ENCODE measurements at places on chromosomes 7 and 10.

- DNase-seq, result no peak
These were observed 207.0 kb downstream of the SUGCT start for GRCh38 chr7:40341836-40342235.

DNA sequence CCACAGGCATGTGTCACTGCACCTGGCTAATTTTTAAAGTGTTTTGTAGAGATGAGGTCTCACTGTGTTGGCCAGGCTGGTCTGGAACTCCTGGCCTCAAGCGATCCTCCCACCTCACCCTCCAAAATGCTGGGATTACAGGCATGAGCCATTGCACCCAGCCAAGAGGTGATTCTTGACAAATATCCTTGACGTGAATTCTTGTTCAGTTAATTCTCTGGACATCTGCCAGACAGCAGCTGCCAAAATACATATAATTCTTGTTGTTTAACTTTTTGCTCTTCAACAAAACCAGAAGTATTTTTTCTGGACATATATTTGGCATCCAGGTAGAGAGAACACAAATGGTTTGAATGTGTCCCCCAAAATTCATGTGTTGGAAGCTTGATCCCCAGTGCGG, 3.2 kb downstream of the ACADSB start:
- DNase-seq, result no peak

DNA sequence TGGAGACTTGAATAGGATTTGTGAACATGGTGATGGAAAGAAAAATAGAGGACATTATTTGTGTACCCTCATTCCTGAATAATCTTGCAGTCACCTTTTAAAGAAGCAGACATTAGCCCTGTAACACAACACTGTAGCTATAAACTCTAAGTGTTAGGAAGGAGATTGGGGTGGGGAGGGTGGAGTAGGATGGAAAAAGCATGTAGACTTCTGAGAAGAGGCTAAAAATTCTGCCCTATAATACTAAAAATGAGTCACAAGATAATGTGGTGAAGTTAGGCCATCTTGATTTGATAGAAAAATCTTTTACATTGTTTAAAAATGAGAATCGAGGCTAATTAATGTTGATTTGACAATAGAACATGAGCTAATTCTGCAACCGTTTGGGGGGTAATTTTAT, 128.8 kb downstream of the LCOR start:
- no peak for DNase-seq

DNA sequence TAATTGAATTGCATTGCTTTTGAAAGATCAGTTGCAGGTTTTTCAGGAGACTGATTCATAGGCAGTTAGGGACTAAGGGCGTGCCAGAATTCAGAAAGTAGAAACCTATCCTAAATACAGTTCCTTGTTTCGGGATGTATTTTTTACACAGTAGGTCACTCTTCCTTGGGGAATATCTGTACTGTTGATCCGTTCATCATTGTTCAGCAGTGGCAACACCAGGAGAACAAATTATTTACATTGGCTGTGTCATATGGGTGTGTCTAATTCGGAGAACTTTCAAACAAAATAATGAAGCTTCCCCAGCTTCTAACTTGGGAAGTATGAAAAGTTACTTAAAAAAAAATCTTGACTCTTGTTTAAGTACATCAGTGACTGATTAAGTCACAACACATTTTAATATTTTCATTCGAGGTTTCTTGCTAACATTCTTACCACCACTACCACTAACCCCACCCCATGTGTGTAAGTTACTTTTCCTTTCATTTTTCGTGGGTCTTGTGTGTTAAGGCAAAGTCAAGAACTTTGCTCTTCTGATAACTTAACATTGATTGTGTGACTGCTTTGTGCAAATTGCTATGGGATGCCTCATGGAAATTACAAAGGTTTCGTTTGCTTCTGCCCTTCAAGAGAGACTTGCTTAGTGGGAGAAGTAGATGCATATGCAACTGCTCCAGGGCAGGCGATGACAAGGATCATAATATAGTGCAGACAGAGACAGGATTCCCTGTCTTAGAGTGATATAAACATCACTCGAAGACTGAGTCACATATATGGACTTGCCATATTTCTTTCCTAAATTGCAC, 43.8 kb upstream of the RPA3 start:
- no peak for DNase-seq

- DNase-seq, result no peak
These were observed 129.7 kb downstream of the SEMA3E start for GRCh38 chr7:83519240-83519639.

GRCh38 chr10:132537684-132538001, at the start of gene INPP5A:
Gene INPP5A (plus strand): TSS chr10:132537787. CDS start chr10:132538097, 310 bp downstream.
- DNase-seq, result no peak

GRCh38 chr7:40824461-40824860, 689.7 kb downstream of the SUGCT start:
- DNase-seq, result no peak

DNA sequence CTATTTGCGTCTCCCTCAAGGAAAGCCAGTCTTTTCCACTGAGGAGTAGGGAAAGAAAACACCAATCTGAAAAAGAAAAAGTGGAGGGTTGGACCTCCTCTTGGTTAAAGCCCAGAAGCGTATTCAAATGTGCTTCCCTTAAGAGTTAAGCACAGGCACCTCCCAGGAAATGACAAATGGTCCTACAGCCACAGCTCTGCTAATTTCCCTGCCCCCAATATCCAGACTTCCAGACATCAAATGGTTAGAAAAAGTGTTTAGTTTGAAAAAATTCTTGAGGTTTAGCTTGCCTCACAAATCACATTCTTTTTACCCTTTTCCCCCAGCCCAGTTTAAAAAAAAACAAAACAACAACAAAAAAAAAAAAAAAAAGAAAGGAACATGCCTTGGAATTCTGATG, 19.0 kb upstream of the COL1A2 start:
- DNase-seq, result no peak

DNA sequence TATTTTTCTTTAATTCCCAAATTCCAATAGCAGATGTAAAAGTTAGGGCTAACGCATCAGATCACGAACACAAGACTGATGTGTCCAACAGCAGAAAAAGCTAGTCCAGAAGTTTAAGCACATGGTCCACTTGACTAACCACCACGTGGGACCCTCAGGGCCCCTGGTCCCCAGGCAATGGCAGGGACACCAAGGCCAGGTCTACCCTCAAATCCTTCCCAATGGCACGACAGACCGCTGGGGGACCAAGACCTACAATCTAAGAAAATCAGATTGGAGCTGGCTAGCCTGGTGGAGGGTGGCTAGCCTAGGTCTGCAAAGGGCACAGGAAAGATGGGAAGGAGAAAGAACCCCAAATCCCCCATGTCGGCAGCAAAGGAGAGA, 1.5 kb downstream of the GIGYF1 start:
- no peak for DNase-seq

DNA sequence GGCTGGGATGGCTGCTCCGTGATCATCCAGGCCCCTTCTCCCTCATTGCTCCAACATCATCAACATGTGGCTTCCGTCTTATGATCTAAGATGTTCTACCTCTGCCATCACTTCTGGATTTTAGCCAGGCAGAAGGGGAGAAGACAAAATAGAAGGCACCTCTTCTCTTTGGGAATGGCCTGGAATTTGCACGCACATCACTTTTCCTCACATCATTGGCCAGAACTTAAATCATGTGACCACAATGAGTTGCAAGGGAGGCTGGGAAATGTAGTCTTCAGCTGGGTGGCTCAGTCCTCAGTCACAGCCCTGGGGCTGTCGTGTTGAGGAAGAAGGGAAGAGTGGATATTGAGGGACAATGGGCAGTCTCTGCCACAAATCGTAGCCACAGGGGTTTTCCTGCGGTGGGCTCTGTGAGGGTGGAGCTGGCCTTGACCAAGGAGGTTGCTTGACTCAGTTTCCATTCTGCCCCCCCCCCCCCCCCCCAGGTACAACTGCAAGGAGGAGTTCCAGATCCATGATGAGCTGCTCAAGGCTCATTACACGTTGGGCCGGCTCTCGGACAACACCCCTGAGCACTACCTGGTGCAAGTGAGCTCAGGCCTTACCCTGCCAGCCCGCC, 50.3 kb downstream of the PALD1 start:
- DNase-seq, result no peak

GRCh38 chr7:3154881-3155494, 111.3 kb upstream of the CARD11 start:
- no peak for DNase-seq

- DNase-seq, result no peak
These were observed 22.6 kb downstream of the PALS2 start for GRCh38 chr7:24595671-24596418.

GRCh38 chr7:55623617-55624016, 51.3 kb upstream of the VOPP1 start:
- no peak for DNase-seq

GRCh38 chr7:36755484-36755883, 31.2 kb upstream of the AOAH start:
- no peak for DNase-seq

DNA sequence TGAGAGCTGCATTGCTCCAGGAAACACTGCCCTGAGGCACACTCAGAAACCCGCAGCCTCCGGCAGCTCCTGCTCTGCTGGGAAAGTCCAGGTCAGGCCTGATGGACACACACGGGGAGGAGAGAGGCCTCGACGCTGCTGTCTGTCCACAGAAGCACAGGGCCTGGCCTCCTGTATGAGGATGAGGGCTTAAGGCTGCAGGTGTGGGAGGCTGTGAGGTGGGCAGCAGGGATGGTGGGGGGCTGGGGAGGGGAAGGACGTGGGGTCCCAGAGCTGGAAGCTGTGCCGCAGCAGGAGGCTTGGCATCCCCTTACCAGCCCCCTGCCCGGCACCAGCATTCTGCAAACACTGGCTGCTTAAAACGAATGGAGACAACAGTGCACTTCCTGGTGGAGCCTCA, 186.2 kb downstream of the DNAJB6 start:
- DNase-seq, result no peak

DNA sequence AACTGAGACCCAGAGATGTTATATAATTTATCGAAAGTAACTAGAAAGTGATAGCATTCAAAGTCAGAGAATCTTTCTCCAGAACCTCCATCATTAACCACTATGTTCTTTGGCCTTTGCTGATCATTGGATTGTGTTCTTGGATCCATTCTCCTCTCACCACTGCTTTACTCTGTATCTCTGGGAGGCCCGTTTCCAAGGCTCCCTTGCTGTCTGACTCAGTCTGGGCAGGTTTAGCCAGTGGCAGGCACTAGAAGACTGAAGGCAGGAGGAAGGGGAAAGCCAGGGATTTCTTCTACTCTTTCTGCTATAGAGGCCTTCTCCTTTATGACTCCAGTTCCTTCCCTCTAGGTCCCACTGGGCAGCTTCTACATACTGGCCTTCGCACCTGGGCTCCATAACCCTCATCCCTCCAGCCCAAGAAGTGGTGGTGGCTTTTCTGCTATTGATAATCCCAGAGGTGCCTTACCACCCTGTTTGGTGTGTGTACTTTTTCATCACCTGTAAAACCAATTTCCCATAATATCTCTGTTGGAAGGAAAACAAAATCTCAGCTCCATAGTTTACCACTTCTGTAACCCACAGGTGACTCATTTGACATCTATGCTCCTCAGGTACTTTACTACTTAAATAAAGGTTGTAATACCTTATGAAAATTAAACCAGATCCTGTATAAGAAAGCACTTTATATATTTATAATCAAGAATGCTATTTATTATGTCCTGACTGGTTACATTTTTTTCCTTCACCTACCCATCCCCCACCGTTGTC, 36.0 kb downstream of the BCAP29 start:
- no peak for DNase-seq

- DNase-seq, result no peak
These were observed 5.2 kb downstream of the MTG1 start for GRCh38 chr10:133399123-133399601.

DNA sequence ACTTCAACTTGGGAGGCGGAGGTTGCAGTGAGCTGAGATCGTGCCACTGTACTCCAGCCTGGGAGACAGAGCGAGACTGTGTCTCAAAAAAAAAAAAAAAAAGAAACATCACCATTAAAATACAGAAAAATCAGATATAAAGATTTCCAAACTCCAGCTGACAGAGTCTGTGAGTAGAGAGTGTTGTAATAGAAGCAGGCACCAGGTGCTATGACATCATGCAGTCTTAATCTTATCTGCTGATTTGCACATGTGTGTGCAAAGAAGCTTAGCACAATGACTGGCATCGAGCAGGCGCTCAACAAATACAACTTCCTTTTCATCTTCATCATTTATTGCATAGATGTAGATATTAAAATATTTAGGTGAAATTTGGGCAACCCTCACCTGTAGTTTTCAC, 92.2 kb downstream of the PRKCQ start:
- DNase-seq, result no peak

DNA sequence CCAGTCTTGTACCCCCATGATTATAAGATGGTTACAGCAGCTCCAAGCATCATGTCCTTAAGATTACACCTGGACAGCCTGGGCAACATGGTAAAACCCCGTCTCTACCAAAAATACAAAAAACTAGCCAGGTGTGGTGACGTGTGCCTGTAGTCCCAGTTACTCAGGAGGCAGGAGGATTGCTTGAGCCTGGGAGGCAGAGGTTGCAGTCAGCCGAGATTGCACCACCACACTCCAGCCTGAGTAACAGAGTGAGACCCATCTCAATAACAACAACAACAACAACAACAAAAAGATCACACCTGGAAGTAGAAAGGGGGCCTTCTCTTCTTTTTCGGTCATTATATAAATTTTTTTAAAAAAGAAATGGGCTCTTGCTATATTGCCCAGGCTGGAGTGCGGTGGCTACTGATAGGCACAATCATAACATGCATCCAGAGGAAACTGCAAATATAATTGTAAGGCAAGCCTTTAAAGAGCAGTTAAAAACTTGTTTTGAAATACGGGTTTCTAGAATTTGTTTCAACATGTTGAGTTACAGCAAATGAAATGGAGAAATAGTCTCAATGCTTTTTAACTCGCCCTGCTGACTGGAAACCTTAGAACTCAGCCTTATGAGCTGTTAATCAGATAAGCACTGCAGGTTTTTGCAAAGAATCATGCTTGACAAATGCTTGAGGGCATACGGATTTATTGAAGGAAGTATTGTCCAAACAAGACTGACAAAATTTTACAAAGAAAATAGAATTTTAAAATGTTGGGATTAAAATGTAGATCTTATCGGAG, 4.7 kb upstream of the ENTPD7 start:
- DNase-seq, result no peak

DNA sequence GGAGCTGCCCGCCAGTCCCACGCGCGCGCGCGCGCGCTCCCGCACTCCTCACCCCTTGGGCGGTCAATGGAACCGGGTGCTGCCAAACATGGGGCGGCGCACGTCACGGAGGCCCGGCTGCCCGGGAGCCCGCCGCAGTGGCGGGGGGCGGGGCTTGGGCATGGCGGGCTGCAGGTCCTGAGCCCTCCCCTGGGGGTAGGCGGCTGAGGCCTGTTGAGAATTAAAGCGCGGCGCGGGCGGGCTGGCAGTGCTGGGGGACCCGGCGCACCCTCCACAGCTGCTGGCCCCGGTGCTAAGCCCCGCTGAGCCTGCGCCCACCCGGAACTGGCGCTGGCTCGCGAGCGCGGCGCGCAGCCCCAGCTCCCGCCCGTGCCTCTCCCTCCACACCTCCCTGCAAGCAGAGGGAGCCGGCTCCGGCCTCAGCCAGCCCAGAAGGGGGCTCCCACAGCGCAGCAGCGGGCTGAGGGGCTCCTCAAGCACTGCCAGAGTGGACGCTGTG, 634.2 kb downstream of the ANKRD7 start:
- DNase-seq, result no peak

GRCh38 chr10:56927701-56928100, 566.6 kb upstream of the ZWINT start:
- DNase-seq, result no peak

GRCh38 chr7:106038916-106039315, 73.2 kb downstream of the SYPL1 start:
- no peak for DNase-seq

GRCh38 chr10:96073722-96074121, 30.3 kb downstream of the CCNJ start:
- no peak for DNase-seq

Data from C1 segment of cervical spinal cord (tissue), 14 donors.